ENCODE measurements at places on chromosomes 2 and 18.
A peak's percentile ranks its signal among the peaks of the same experiment; 100 is the strongest.

DNA sequence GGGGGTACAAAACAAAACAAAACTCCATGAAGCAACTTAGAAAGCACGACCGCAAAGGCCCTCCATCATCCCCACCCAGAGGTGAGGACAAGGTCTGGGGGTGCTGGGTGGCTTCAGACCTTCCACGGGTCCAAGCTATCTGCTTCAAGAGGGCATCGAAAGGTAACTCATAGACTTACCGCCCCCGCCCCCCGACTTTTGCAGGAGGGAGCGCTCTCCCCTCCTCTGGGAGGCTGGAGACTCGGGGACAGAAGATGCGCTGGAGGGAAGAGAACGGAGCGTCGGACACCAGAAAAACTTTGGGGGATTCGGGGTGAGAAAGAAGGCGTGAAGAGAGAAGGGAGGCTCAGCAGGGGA lies 300 bp upstream of the STON1 start:
- no peak for DNase-seq

DNA sequence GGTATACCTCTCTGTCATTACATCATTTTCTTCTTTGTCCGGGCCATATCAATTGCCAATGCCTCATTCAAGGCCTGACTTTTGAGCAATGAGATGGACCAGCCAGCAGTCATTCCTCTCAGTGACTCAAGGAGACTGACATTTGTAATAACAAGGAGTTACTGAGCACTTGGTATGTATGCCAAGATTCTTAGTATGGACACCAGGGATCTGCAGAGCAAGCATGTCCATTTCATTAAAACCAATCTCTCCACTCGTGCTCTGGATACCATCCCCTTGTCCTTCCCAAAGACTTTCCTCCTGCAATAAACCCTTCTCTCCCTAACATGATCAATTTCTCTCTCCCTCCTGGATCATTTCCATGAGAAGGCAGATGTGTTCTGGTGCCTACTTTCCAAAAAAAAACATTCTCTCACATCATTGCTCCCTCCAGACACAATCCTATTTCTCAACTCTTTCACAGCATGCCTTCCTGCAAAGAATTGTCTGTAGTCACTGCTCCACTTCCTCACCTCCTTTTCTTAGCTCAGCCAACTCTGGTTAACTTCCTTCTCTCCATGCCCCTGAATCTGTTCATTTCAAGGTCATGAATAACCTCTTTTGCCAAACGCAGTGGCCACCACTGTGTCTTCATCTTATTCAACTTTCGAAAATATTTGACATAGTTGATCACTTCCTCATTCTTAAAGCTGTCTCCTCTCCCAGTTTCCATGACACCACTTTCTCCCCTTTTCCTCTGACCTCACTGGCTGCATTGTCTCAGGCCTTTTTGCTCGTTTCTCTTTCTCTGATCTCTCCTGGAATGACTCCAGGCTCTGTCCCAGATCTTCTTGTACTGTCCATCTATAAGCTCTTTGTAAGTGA lies 102.8 kb upstream of the CYP1B1 start:
- DNase-seq: no peak

DNA sequence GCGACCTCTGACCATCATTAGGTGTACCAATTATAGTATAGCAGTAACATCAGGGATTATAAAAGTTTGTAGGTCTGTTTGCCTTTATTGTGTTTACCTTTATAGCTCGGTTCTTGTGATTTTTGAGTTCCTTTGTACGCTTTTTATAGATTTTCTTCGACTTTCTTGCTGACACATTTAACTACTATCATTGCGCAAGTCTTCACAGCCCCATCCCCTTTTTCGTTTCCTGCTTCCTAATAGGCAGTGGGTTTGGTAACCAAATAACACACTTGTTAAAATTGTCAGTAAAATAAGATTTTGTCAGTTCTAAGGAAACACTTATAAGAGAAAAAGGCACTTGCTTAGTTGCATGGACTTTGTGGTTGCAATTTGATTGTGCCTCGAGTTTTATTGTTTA lies 541.5 kb downstream of the LRP1B start:
- DNase-seq: no peak

DNA sequence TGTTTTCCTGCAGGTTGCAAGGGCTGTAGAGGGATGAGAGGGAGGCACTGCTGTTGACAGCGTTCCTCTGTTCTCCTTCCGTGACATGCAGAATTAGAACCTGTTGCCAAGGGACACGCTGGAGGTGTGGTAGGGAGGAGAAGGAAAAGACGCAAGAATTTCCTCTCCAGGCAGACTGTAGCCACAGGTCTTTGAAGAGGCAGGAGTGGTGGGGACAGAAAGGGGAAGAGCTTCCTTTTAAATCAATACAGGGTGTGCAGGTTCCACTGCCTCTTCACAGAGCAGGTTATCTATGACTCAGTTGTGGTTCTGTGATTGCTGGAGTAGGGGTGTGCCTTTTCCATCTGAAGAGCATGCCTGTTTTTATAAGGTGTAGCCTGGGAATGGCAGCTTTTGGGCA lies 133.0 kb downstream of the WDSUB1 start:
- DNase-seq: no peak

DNA sequence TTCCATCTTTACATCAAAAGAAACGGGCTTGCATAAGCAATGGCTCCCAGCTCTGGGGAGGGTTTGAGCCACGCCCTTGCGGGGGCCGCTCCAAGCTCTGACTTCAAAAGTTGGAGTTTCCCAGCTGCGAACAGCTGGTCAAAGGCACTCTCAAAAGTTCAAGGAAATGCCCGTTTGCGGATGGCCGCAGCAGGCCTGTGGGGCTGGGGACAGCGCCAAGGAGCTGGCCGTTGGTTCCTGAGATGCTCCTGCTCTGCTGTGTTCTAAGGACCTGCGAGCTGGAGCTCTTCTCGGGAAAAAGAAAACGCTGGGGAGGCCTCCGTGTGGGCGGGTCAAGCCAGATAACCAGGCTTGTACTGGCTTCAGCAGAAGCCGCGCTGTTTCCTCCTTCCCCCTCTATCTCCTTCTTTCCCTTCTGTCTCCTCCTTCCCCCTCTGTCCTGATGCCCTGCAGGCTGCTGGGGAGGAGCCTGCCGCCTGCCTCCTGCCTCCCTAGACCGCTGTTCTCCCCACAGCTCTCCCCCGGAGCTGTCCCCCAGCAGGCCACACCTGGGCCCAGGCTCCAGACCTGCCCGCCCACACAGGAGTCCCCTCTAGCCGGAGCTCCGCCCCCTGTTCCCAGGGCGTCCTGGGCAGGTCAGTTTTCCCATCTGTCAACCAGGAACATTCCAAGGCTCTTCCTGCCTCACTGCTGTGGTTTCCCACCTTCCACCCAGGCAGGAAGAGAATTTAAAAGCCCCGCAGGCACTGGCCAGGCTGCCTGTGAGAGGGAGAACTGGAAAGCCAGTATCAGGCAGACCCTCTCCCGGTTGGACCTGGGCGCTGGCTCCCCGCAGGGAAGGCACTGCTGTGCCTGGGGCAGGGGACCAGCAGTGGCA lies 14.1 kb downstream of the KLF11 start:
- DNase-seq: peak; percentile 83

- no peak for DNase-seq
Measured at GRCh38 chr2:31430439-31431165, 16.1 kb upstream of the XDH start.

GRCh38 chr2:148981781-148982180 lies 56.7 kb upstream of the LYPD6B start:
- no peak for DNase-seq

DNA sequence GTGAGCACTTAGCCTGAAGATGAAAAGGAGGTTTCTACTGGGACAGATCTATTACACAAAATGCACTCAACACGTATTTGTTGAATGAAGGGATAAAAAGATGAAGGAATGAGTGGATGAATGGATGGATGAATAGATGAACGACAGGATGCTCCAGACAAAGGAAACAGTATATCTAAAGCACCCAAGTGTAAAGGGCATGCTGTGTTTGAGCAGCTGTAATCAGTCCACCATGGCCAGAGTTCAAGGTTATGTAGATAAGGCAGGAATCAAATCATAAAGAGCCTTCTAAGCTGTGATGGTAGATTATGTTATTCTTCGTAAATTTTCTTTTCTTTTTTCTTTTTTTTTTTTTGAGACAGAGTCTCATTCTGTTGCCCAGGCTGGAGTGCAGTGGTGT lies 213.8 kb upstream of the FBXO11 start:
- DNase-seq: no peak

DNA sequence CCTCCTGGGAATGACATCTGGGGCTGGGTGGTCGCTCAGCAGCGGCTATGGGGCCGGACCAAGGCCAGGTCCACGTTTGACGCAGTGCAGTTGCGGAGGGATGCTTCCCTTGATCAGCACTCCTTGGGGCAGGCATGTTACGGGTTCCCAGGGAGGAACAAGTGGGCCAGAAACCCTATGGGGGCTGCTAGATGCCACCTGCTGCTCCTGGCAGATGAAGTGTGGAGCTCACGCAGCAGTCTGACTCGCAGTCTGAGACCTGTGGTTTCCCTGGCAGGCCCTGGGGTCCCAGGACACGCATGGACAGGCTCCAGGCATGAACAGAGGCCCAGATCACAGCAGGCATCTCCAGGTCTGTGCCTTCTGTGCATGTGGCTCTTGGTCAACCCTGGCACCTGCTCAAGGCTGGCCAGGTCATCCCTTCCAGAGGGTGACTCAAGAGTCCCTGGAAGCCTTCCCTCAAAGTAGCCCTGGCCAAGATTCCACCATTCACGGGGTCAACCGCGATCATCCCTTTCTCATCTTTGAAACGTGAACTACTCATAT lies 20.0 kb downstream of the KCNF1 start:
- no peak for DNase-seq

DNA sequence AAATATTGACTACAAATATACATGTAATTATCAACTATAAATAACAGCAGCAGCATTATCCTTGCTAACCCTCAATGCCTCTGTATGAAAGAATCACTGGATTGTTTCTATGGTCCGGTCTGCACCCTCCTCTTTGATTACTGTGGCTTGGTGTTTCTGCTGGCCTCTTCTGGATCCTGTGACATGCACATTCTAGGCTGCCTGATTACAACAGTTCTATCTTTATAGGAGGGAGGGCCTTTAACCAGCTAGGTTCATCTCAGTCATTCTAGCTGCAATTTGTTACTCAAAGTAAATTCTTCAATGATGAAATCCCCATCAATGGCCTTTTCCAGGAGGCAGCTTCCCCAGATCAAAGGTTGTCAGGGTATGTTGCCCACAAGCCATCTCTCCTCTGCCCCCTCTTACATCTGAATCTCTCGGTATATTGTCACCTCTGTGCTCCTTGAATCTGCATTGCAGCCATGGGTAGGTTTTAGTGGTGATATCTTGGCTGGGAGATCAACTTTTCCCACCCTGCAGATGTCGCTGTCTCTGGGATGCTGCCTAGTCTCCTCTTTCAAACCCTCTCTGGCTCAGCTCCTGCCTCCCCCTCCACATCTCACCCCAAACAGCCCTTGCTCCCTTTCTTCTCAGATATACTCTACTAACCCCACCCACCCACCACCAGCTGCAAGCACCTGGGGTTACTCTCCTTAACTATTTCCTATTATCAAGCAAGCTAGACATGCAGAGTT lies 106.2 kb upstream of the BZW1 start:
- no peak for DNase-seq

- no peak for DNase-seq
Measured at GRCh38 chr2:9649261-9649660, 18.5 kb upstream of the YWHAQ start.

GRCh38 chr18:2918761-2919550 lies 72.2 kb downstream of the EMILIN2 start:
- DNase-seq: no peak

DNA sequence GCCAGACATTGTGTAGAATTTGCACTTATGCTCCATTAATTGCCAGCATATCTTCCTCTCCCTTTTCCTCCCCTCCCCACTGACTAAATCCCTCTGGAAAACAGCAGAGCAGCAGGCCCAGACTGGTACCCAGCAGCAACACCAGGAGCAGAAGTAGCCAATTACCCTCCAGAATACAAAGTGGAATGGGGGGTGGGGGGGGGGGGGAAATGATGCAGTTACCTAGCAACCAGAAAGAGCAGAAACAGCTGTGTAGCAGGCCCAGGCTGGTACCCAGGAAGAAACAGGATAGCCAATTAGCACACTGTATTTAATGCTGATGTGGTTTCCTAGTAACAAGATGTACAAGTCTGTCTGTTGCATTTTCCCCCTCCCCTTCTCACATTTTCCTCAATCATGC lies 52.3 kb downstream of the KLF7 start:
- DNase-seq: no peak
